Activated gamma-delta T cell (primary cell): ENCODE measurements at places on chromosomes 7 and 10.

DNA sequence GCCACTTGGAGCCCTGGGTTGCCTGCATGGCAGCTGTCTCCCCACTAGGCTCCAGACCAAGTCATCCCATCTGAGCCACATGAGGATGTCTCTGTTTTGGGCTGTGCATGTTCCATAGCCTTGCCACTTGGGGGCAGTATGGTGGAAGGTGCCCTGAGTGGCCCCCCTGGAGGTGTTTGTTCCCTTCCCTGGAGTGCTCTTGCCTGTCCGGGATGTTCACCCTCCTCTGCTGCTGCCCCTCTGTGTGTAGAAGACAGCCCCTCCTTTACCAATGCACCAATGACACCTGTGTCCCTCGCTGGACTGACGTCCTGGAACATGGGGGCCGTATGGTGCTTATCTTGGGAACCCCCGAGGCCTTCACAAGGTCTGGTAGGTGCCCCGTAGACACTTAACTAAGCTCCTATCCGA is 100.2 kb downstream of the ACTR3B start:
- DNase-seq: no peak

DNA sequence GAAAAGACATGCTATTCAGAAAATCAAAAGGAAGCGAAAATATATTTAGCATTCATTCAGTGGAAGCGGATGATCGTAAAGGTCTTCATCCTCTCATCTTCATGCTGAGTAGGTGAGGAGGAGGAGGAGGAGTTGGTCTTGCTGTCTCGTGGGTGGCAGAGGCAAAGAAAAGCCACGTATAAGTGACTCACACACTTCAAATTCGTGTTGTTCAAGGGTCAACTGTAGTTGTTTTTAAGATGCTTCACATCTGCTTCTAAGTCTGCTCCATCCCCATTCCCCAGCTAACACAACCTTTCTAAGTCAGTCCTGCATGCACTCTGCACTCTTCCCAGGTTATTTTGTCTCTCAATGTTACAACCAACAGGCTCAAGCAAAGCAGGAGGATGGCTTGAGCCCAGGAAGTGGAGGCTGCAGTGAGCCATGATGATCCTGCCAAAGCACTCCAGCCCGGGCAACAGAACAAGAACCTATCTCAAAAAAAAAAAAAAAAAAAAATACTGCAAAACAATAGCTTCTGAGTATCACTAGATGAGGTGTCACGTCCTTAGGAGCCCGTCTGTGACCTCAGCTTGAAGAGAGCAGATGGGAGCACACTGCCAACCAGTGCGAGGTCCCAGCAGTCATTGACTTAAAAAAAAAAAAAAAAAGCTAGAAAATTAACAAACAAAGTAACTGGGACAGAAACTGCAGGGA is 70.5 kb downstream of the SFMBT2 start:
- no peak for DNase-seq

- no peak for DNase-seq
Measured at GRCh38 chr10:69952821-69953221, 99.8 kb upstream of the MACROH2A2 start.

GRCh38 chr7:146116521-146117222 is at the start of gene CNTNAP2:
CNTNAP2 (plus strand) TSS chr7:146116801; CDS start chr7:146116877, 76 bp downstream.
- DNase-seq: no peak

DNA sequence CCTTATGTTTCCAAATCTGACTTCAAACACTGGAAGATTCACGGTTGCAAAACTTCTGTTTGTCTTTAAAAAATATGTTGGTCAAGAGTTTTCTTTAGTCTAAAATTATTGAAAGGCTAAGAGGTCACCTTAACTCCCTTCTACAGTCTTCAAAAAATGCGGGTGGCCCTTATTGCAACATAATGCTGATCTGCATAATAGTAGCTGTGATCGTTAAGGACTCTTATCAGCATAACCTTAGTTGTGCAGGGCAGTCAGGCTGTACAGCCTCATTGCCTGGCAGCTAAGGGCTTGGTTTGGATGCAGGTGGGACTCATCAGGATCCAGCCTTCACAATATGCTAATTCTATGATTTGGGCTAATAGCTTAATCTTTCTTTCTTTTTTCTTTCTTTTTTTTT is 15.0 kb downstream of the KIAA1217 start:
- DNase-seq: no peak

- DNase-seq: no peak
Measured at GRCh38 chr7:39360766-39361165, 205.4 kb upstream of the YAE1 start.

- DNase-seq: no peak
Measured at GRCh38 chr7:95303013-95303905, 21.1 kb downstream of the PON1 start.
